T-cell (primary cell): ENCODE measurements at places on chromosomes 4 and X. TPM values are rescaled to one million over a fixed set of nuclear protein-coding genes. Genes with fewer than 3 reads are reported as not detected.

GRCh38 chr4:173802662-173803022 is 272.6 kb upstream of the HAND2 start:
- H3K4me3 ChIP-seq: no peak overlapping the region
- DNase-seq: no peak
- no peaks in the 10 kb centered on the region for H3K36me3 ChIP-seq
- no peak overlapping the region for H3K27ac ChIP-seq

Gene MAGEA1
- total RNA-seq: not detected

Gene TLR1
- total RNA-seq: 10.4 TPM

GRCh38 chrX:35098419-35098818 is 155.8 kb downstream of the FAM47B start:
- no peaks in the 10 kb centered on the region for H3K4me1 ChIP-seq
- H3K36me3 ChIP-seq: no peaks in the 10 kb centered on the region
- DNase-seq: no peak
- no peak overlapping the region for H3K4me3 ChIP-seq

DNA sequence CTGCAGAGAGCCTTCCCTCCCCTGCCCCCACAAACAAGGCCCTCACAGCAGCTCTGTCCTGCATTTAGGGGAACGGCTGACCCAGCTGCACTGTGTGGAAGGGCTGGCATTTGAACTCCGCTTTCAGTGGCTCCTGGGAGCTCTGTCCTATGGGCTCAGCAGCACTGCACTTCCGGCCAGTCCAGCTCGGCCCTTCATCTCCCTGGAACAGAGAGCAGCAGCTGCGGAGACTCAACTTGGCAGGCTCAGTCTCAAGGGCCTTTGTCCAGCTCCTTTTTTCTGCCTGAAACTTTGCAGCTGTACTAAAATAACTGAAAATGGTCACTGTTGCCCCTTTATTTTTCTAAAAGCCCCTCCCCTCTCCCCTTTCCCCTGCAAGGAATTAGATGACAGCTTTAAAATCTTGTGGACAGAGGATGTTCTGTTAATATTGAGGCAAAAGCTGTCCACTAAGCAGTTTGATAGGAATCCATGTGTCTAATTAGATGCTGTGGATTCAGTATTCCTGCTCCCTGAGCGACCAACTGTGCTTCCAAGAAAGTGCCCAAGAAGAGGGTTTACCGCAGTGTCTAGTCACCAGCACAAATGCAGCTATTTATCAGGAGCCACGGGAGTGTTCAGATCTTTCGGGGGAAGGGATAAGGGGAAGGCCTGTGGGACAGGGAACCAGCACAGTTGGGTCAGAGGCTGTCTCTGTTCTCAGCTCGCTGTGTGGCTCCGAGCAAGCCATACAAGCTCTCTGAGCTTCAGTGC is 133.1 kb downstream of the AFAP1 start:
- no peak overlapping the region for H3K4me3 ChIP-seq
- H3K36me3 ChIP-seq: peaks cover 17% of the 10 kb centered on the region
- no peaks in the 10 kb centered on the region for H3K4me1 ChIP-seq
- no peak overlapping the region for H3K27ac ChIP-seq

Gene ADRA2C
- total RNA-seq: not detected

Gene NAA11
- not detected for total RNA-seq

GRCh38 chrX:32370456-32371205 is 840.7 kb downstream of the DMD start:
- no peaks in the 10 kb centered on the region for H3K27me3 ChIP-seq
- DNase-seq: no peak
- no peaks in the 10 kb centered on the region for H3K36me3 ChIP-seq
- H3K27ac ChIP-seq: no peak overlapping the region
- no peaks in the 10 kb centered on the region for H3K4me1 ChIP-seq

Gene RBM47
- total RNA-seq: 0.19 TPM

GRCh38 chr4:38161208-38162113 is 201.3 kb downstream of the PTTG2 start:
- H3K27ac ChIP-seq: no peak overlapping the region
- no peak for DNase-seq
- no peak overlapping the region for H3K4me3 ChIP-seq
- no peaks in the 10 kb centered on the region for H3K36me3 ChIP-seq
- peaks cover 14% of the 10 kb centered on the region for H3K4me1 ChIP-seq

DNA sequence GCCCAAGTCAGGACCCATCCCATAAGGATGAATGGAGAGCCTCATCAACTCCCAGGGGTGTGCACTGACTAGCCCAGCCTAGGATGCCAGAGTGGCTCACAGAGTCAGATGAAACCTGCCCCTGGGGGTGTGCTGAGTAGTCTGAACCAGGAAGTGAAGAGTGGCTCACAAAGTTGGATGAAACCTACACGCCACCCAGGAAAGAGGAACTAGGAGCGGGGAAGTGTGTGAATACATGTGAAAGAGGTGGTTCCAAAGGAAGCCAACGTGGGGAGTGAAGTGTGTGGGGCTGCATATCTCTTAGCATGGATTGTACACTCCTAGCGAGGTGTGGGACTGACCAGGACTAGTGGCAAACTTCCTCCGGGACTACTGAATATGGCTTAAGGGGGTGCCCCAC is 902.1 kb upstream of the NDST4 start:
- no peaks in the 10 kb centered on the region for H3K27me3 ChIP-seq
- no peaks in the 10 kb centered on the region for H3K36me3 ChIP-seq
- no peak for DNase-seq
- H3K4me3 ChIP-seq: no peak overlapping the region
- H3K4me1 ChIP-seq: no peaks in the 10 kb centered on the region
- no peak overlapping the region for H3K27ac ChIP-seq

DNA sequence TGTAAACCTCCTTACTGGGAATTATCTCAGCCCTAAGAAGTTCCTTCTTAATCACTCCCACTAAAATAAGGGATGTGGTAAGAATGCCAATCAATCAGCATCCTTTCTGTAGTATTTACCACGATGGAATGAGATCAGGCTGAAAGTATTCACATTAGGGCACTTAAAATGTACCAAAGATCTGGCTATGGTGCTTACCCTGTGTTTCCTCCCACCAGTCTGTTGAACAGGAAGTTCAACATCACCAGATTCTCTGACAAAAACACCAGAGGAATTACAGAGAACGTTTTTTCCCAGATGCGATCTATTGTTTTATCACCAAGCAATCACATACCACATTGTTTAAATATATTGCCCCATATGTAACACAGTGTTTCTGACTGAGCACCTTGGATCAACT is 2.1 kb upstream of the CLCN3 start:
- no peaks in the 10 kb centered on the region for H3K27me3 ChIP-seq
- no peak overlapping the region for H3K4me3 ChIP-seq
- H3K36me3 ChIP-seq: no peaks in the 10 kb centered on the region

- H3K36me3 ChIP-seq: no peaks in the 10 kb centered on the region
- H3K27ac ChIP-seq: no peak overlapping the region
- H3K27me3 ChIP-seq: no peaks in the 10 kb centered on the region
- H3K4me1 ChIP-seq: peaks cover 14% of the 10 kb centered on the region
These were observed 39.6 kb downstream of the CCNI start for GRCh38 chr4:77036206-77036605.

Gene NR3C2
- 34.5 TPM for total RNA-seq

GRCh38 chr4:110005461-110006056 is 92.9 kb downstream of the EGF start:
- H3K36me3 ChIP-seq: no peaks in the 10 kb centered on the region
- DNase-seq: no peak
- H3K27me3 ChIP-seq: no peaks in the 10 kb centered on the region
- H3K27ac ChIP-seq: no peak overlapping the region
- H3K4me1 ChIP-seq: no peaks in the 10 kb centered on the region
- H3K4me3 ChIP-seq: no peak overlapping the region

Gene ARX
- total RNA-seq: not detected

GRCh38 chr4:163132469-163133218 is 34.0 kb downstream of the NAF1 start:
- peaks cover 2% of the 10 kb centered on the region for H3K36me3 ChIP-seq
- DNase-seq: no peak
- no peaks in the 10 kb centered on the region for H3K4me1 ChIP-seq
- H3K27me3 ChIP-seq: no peaks in the 10 kb centered on the region

DNA sequence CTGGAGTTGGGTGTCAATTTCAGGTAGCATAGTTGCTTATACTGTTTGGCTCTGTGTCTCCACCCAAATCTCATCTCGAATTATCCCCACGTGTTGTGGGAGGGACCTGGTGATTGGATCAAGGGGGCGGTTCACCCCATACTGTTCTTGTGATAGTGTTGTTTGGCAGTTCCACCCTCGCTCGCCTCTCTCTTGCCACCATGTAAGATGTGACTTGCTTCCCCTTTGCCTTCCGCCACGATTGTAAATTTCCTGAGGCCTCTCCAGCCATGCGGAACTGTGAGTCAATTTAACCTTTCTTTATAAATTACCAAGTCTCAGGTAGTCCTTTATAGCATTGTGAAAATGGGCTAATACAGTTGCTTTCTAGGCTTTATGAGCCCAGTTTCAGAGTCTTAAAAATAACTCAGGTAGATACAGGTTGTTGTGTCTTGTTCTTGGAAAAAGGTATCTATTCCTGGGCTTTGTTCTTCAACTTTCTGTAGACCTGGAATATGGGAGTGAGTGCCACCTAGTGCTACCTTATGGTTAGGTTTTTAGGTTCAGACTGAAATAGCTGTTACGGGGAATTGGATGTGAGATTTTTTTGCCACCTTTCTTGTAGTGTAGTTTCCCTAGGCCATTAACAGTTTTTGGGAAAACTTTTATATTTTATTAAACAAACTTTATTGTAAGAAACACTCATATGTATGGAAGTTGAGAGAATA is 15.6 kb downstream of the PGK1 start:
- H3K36me3 ChIP-seq: no peaks in the 10 kb centered on the region
- no peaks in the 10 kb centered on the region for H3K4me1 ChIP-seq
- H3K27ac ChIP-seq: no peak overlapping the region
- no peak for DNase-seq
- H3K27me3 ChIP-seq: no peaks in the 10 kb centered on the region
- H3K4me3 ChIP-seq: no peak overlapping the region

Gene RNF212
- total RNA-seq: 3.0 TPM

- no peaks in the 10 kb centered on the region for H3K27me3 ChIP-seq
- DNase-seq: no peak
- H3K36me3 ChIP-seq: peaks cover 10% of the 10 kb centered on the region
- H3K27ac ChIP-seq: no peak overlapping the region
- peak overlapping the region; percentile 1 for H3K4me3 ChIP-seq
These were observed 679 bp upstream of the MSL3 start for GRCh38 chrX:11757397-11757718.

DNA sequence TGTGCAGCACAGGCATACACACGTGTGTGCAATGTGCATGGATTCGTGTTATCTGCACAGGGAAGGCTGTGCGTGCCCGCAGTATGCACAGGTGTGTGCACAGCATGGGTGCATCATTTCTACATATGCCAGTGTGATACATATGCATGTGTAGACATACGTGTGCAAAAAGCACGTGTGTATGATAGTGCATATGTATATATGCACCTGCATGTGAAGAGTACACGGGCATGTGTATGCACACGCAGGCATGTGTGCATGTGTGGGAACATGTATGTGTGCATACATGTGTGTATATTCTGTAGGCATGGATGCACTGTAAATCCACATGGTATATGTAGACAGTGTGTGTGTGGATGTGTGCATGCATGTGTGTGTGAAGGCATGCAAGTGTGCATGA is 3.9 kb upstream of the ADRA2C start:
- peaks cover 45% of the 10 kb centered on the region for H3K27me3 ChIP-seq
- no peaks in the 10 kb centered on the region for H3K36me3 ChIP-seq
- DNase-seq: no peak
- H3K27ac ChIP-seq: no peak overlapping the region
- no peak overlapping the region for H3K4me3 ChIP-seq

DNA sequence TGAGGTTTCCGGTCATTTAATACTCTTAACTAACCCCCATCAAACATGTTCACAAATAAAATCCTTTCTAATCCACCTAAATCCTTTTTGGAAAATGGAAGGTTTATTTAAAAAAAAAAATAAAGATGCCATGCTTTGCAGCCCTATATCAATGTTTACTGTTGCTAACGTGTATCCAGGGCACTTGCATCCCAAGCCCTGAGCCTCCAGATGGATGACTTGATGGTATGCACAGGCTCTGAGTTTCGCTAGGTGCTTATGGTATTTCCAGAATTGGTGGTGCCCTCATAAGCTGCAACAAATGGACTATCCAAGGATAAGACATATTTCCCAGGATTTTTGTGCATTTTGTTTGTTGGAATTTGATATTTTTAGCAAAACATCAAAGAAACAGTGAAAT is 257.7 kb downstream of the PRDM5 start:
- DNase-seq: no peak
- no peak overlapping the region for H3K4me3 ChIP-seq
- H3K36me3 ChIP-seq: no peaks in the 10 kb centered on the region
- H3K4me1 ChIP-seq: no peaks in the 10 kb centered on the region

Gene BRS3
- not detected for total RNA-seq

DNA sequence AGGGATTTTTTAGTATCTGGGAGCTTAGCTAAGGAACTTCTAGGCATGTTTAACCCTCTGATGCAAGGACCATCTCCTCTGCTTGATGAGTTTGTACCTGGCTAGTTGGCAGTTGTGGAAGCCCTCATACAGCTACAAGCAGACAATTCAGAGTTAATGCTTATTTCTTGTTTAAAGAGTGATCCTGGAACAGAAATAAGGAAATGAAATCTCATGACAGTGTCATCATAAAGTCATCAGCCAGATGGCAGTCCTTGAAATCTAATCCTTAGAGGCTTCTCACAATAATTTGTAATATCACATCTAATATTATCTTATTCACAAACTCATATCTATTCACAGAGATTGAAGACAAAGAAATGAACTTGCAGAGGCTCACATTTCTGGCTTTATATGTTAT is 581.6 kb upstream of the FTHL17 start:
- H3K27me3 ChIP-seq: no peaks in the 10 kb centered on the region
- no peak for DNase-seq
- no peak overlapping the region for H3K27ac ChIP-seq
- no peaks in the 10 kb centered on the region for H3K36me3 ChIP-seq
- no peaks in the 10 kb centered on the region for H3K4me1 ChIP-seq

Gene CYLC1
- not detected for total RNA-seq

Gene CHIC1
- total RNA-seq: 12.7 TPM

- no peaks in the 10 kb centered on the region for H3K27me3 ChIP-seq
- no peaks in the 10 kb centered on the region for H3K4me1 ChIP-seq
- DNase-seq: no peak
These were observed 40.8 kb downstream of the RAPGEF2 start for GRCh38 chr4:159143687-159144086.

DNA sequence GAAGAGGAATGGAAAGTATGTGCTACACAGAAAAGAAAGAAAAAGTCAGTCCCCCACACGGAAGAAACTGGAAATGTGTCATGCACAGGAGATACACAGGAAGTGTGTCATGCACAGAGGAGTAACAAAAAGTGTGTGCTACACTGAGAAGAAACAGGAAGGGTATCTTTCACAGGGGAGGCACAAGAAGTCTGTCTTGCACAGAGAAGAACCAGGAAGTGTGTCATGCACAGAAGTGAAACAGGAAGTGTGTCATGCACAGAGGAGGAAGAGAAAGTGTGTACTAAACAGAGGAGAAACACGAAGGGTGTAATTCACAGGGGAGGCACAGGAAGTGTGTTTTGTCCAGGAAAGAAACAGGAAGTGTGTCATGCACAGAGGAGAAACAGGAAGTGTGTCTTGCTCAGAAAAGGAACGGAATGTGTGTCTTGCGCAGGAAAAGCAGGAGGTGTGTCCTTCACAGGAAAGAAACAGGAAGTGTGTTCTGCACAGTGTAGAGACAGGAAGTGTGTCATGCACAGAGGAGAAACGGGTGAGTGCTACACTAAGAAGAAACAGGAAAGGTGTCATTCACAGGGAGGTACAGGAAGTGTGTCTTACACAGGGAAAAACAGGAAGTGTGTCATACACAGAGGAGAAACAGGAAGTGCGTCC is 527.2 kb upstream of the PRKX start:
- H3K36me3 ChIP-seq: no peaks in the 10 kb centered on the region
- no peaks in the 10 kb centered on the region for H3K27me3 ChIP-seq
- H3K4me3 ChIP-seq: peak overlapping the region; percentile 7
- H3K4me1 ChIP-seq: no peaks in the 10 kb centered on the region
- H3K27ac ChIP-seq: peak overlapping the region; percentile 60
- no peak for DNase-seq
